HS-27A (cell line): ENCODE measurements at places on chromosomes 16 and 17.

DNA sequence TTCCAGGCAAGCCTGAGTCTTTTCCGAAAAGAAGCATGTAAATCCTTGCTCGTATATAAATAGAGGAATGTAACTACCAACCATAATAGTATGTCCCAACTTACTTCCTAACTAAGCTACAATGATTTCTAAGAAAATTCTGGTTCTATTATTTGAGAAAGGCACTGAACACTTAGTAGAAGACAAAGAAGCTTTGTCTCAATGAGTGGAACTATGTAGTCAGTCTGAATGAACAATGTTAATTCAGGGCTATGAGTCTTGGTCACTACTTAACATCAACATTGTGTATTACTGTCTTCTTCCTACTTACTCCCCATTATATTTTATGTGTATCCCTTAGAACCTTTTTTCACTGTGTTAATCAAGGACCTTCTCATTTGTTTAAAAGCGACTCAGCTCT lies 206.0 kb downstream of the CYB561 start:
- no peak for DNase-seq

GRCh38 chr17:12627177-12627629 lies 38.5 kb upstream of the MYOCD start:
- DNase-seq, result no peak

DNA sequence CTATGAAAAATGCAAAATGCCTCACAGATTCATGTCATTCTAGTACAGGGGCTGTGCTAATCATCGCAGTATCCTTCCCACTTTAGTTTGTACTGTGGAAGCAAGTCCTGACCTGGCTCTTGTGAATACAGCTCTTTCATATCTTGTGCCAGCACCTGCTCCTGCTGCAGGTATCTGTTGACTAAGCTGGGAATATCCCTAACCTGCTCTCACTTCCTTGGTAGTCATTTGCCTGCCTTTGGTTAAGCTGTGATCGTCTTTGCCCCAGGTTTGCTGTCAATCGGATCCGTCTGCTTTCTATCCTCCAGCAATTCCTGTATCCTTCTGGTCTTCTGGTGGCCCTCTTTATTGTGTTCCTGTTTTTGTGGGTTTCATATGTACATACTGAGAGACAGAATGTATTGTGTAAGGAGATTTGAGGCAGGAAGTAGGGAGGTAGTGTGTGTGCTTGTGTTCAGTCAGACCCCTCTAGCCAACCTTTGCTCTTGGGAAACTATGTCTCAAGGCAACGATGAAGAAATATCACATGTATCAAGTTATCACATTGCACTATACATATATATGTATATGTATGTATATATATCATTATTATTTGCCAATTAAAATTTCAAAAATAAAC lies 7.7 kb upstream of the GINS3 start:
- DNase-seq, result no peak

- no peak for DNase-seq
Observed at GRCh38 chr17:79670537-79671084, 59.8 kb upstream of the RBFOX3 start.

DNA sequence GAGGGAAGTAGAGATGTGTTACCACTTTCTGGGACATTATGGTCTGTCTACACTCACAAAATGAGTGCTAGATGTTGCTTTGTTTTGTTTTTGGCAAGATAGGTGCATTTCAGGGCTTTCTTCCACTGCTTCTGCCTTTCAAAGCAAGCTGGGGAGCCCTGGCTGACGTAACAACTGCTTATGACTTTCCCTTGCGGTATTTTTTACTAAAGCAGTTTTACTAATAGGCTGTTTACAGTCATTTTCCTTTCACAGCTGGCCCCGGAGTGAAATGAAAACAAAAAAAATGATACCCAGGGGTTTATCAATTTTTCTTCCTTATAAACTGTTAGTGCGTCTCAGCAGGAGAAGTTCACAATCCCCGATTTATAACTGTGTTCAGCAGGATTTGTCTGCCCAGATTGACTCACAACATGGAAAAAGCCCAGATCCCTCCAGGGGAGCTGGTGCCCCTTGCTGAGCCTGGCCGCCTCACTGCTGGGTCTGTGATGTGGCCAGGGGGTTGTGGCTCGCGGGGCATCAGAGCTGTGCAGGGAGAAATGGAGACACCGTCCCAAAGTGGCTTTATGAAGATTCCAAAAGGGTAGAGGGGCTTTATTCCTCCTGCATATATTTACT lies 184.4 kb upstream of the HS3ST3A1 start:
- DNase-seq, result no peak

GRCh38 chr17:1055751-1056645 lies 59.1 kb downstream of the TIMM22 start:
- no peak for DNase-seq

GRCh38 chr16:57479205-57479975 lies 6.9 kb downstream of the DOK4 start:
- peak; percentile 50 for DNase-seq

DNA sequence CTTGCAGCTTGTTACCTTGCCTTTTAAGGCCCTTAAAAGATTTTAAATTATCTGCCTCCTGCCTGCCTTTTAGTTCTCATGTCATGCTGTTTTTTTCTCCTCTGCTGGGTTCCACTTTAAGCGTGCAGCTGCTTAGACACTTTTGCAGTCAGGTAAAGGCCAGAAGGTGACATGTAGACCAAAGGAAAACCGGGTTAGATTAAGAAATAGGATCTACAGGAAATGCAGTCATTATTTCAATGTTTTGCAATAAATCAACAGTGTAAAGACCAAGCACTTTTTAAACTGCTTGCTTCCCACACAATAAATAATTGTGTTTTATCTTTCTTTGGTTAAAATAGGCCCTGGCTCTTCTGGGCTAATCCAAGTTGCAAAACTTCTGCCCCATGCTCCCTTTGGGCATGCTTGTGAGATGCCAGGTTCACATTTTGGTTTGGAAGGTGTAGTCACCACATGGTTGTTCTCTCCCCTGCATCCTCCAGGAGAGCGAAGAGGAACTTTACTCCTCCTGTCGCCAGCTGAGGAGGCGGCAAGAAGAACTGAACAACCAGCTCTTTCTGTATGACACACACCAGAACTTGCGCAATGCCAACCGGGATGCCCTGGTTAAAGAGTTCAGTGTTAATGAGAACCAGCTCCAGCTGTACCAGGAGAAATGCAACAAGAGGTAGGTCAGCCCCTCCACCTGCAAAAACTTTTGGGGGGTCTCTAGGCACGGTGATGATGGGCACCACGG lies 54.9 kb downstream of the SDR42E1 start:
- no peak for DNase-seq

GRCh38 chr17:75073618-75074047 lies 14.1 kb upstream of the SLC16A5 start:
- DNase-seq, result no peak

DNA sequence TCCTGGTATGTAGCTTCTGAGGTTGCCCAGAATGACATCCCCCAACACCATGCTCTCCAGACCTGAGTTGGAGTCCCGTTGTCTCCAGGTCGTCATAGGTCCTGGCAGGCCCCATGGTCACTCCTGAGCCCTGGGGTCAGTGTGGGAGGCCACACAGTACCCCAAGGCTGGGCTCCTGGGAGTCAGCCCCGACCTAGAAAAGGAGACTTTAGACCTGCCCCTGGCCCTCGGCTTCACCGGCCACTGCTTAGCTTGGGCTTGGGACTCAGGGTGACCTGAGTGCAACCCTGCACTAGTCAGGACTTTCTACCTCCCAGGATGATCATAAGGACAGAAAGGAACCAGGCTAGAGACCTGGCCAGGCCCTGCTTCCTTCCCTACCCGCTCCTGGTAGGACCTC lies 65.8 kb downstream of the PRMT7 start:
- no peak for DNase-seq

GRCh38 chr17:70286391-70286790 lies 117.1 kb downstream of the KCNJ2 start:
- DNase-seq, result no peak

DNA sequence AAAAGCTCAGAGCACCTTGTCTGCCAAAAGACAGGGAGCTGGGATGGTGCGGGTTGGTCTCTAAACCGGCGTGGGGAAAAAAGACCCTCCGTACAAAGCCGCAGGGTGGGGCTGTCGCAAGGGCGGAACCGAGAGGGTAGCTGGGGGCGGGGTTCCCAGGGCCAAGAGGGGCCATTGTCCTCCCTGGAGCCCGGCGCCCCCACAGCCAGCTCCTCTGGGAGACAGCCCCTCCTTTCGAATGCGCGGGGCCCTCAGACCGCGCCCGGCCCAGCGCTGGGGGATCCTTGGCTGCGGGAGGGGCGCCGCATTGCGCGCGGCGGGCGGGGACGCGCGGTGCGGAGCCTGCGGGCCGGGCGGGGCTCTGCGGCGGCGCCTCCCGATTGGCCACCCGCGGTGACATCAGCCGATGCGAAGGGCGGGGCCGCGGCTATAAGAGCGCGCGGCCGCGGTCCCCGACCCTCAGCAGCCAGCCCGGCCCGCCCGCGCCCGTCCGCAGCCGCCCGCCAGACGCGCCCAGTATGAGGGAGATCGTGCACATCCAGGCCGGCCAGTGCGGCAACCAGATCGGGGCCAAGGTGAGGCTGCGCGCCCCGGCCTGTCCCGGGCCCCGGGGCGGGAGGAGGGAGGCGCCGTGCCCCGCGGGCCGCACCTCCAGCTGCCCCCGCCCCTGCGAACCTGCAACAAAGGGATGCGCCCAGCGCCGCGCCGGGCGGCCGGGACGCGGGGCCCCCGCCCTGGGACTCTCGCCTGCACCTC lies at the start of gene TUBB3:
TUBB3 (plus strand) TSS at position 459 of the 756 bp plus-strand sequence; CDS start at position 519, 60 bp downstream.
- no peak for DNase-seq

DNA sequence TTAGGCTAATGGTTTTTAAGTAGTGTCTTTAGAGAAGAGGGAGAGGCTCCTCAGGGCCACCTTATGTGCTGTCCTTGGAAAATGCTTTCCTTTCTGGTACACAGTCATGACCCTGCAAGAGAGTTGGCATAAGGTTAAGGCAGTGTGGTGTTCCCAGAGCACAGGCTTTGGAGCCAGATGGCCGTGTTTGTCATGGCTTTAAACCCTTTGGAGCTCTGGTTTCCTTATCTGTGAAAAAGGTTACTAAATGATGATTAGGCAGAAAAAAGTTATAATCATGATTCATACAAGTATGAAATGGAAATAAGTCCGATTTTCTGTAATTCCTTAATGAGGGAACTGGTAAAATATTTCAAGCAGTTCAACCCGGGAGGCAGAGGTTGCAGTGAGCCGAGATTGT lies 13.2 kb downstream of the UTP4 start:
- DNase-seq, result no peak

- no peak for DNase-seq
Observed at GRCh38 chr17:14098246-14098645, 28.9 kb downstream of the COX10 start.

DNA sequence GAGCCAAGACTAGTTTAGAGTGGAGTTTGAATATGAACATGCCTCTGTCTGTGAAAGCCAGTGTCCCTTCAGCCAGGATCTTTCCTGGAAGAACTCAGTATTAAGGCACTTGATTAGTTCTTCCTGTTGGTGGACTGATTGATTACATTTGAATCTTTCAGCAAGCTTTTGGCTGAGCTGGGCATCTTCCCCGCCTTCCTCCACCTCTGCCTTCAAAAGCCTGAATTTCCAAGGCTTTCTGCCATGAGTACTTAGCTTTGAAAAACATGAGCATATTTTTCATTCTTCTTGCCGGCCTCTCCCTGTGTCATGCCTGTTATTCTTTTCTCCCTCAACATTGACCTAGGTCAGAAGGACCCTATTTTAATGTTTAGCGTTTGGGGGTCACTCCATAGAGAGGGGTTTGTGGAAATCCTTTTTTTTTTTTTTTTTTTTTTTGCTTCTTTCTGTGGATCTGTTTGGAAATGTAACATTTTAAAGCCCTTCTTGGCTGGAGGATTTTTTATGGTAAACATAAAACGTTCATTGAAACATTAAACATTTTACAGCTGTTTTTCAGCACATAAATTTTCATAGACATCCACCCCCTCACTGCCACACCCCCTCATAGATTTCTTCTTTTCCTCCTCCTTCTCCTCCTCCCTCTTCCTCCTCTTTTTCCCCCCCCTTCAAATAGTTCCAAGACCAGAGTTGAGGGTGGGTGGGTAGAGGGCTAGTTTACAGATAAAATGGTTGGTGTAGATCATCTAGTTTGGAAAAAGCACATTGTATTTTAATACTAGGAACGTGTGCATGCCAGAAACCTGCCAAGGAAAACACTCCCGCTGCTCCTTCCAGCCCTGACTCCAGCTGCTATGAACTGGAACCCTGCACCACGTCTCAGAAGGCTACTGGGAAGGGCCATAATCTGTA lies 645.9 kb downstream of the WWOX start:
- no peak for DNase-seq

- no peak for DNase-seq
Observed at GRCh38 chr17:38716368-38717005, 11.4 kb downstream of the MLLT6 start.

DNA sequence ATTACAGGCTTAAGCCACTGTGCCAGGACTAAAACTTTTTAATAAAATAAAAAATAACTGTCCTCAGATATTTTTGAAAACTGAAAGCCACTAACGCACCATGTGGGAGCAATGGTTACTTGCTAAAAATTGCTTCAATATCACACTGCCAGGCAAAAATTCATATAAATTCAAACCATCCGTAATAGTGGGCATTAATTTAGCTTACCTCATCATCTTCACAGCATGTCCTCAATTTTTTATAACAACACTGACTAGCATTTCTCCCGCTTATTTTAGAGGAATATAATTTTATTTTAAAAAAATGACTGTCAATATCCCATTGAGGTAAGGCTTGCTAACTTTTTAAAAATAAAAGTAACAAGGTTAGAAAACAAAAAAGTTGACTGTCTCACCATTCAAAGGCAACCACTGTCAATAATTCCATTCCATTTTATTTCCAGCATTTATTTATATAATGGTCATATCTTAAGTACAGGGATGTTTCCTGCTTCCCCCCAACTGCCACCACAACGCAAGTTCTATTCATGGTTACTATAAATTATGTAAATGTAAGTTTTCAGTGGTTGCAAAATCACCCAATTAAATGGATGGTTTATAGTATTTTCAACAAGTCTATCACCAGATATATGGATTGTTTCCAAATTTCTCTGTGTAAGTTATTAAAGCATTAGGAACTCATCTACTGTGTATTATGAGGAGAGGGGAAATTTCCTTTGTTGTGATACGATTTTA lies 25.4 kb downstream of the GSPT1 start:
- no peak for DNase-seq

- DNase-seq, result no peak
Observed at GRCh38 chr16:87864331-87864989, 4.8 kb downstream of the SLC7A5 start.

DNA sequence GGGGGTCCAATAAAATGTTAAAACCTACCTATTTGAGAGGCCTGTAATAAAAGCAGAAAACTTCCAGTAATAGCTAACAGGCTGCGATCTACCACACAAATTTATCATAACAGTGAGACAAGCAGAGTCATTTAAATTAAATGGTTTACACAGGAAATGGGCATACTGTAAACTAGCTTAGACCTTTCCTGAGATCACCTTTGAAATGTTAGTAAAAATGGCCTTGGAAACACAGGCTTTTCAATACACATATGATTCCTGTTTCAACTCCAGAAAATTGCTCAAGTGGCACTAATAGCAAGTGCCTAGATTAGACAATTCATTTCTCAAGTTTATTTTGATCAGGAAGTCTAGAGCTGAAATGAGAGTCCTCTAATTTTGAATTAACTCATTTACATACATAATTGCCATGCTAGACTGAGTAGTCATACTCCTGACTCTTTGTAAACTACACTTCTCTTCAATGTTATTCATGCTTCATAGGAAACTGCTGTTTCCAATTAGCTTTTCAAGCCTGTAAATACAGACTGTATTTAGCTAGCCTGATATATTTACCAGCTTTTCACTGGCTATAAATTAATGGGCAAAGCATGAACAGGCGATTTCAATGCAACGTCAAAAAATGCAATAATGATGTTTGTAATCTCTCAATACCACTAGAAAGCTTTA lies 43.3 kb downstream of the PARN start:
- DNase-seq, result no peak

GRCh38 chr16:31083081-31083480 lies 5.7 kb downstream of the PRSS53 start:
- DNase-seq, result no peak
